ENCODE measurements at places on chromosomes 3 and 15.
A peak's percentile ranks its signal among the peaks of the same experiment; 100 is the strongest.

- DNase-seq, result no peak
Measured at GRCh38 chr3:42031808-42032480, 59.2 kb upstream of the TRAK1 start.

DNA sequence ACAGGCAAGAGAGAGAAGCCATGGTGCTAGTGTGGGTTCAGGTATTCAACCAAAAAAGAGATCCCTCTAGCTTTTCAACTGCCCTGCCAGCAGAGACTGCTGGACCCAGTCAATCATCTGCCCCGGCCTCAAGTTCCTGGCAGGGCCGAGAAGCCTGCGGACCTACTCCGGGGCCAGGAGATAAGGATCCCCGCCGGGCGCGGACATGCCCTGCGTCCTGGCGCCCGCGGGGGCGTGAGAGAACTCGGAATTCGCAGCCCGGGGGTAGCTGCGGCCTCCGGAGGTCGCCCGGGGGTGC, 821 bp upstream of the MAGI1 start:
- DNase-seq, result peak; percentile 53

- no peak for DNase-seq
Measured at GRCh38 chr3:133863911-133864310, 31.8 kb downstream of the RAB6B start.

DNA sequence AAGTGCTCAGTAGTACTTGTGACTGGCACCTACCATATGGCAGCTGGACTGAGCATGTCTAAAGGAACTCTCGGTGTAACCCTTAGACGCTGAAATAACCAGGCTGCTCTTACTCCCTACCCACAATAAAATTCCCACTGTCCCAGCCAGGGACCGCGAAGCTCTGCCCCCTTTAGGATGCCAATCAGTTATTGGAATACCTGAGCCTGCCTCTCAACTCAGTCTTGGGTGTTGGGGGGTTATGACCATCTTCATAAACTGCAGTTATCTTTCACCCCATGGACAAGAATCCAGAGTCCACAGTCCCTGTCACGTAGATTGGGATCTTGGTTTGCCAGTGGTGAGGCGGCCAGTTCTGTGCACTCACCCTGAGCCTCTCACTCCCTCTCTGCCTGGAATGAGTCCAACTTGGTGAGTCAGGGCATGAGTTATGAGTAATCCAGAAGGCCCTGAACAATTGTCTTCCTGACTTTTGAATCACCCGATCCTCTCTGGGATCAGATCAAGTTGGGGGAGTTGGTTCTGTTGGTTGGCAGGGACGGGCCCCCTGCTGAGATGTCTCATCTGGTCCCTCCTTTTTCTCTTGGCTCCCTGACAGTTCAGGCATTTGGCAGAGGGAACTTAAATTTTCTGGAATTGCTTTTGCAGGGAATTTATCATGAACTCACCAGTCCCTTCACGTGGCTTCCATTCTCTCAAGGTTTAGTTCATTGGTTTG, 120.1 kb upstream of the UBE2E1 start:
- DNase-seq, result peak; percentile 90

DNA sequence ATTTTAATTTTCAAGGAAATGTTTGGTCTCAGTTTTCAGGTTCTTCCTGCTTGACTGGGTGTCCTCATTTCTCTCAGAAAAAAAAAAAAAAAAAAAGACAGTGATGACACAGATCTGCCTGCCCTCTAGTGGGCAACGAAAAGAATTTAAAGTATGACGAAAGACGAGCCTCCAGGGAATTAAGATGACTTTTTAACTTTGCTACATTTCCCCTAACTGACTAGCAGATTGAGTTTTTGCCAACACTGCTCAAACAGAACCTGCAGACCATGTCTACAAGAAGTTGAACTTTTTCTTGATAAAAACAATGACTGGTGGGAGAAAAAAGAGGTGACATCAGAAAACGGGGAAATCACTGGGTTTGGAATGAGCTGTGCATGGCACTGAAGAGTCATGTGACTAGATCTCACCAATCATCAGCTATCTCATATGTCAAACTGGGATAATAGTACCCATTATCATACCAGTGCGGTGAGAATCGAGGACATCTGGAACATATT, 40.8 kb downstream of the EOMES start:
- DNase-seq, result peak; percentile 75

DNA sequence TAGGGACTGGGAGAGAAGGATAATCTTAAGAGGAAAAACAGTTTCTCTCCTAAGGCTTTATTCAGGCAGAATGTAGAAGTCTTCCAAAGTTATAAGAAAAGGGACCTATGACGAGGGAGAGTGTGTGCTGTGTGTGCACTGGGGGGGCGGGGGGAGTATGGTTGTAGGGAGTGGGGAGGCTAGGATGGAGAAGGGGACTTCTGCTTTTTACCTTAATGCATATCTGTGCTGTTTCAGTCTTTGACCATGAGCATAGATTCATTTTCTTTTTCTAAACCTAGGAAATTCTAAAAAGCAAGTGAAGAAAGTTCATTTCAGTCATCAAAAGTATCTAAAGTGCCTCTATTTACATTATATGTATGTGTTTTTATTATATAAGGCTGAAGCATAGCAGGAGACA, 52.6 kb upstream of the RASA2 start:
- DNase-seq, result no peak

DNA sequence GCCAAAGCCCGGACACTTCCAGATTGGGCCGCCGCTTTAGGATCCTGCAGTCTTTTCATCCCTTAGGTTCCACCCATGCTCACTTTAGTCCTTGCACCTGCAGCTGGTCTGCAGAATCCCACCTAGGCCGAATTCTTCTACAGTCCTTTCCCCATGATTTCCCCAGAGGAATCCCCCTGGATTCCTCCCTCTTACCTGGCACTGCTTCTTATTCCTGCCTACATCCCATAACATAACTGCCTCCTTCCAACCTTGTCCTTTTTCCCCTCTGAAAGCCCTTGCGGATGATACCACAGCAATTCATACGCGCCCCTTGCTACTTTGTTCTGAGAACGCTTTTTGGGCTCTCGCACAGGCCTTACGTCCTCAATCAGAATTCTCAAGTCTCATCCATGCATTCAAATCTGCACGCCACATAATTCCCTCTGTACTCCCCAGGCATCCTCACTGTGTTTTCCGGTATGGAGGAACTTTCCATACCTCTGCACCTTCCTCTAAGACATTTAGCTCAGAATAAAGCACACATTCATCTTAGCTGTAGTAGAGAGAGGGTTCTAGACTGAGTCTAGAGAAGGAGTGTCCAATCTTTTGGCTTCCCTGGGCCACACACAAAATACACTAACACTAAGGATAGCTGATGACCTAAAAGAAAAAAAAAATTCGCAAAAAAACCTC, 619 bp downstream of the EIF2AK4 start:
- peak; percentile 16 for DNase-seq

GRCh38 chr15:50542887-50543210, 3.6 kb downstream of the USP50 start:
- DNase-seq, result no peak

DNA sequence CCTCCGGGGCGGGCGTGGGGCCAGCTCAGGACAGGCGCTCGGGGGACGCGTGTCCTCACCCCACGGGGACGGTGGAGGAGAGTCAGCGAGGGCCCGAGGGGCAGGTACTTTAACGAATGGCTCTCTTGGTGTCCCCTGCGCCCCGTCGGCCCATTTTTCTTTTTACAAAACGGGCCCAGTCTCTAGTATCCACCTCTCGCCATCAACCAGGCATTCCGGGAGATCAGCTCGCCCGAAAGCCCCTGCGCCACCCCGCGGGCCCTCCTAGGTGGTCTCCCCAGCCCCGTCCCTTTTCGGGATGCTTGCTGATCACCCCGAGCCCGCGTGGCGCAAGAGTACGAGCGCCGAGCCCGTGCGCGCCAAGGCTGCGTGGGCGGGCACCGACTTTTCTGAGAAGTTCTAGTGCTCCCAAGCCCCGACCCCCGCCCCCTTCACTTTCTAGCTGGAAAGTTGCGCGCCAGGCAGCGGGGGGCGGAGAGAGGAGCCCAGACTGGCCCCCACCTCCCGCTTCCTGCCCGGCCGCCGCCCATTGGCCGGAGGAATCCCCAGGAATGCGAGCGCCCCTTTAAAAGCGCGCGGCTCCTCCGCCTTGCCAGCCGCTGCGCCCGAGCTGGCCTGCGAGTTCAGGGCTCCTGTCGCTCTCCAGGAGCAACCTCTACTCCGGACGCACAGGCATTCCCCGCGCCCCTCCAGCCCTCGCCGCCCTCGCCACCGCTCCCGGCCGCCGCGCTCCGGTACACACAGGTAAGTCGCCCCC, at the start of gene THBS1:
Gene THBS1 (plus strand): TSS at position 595 of the 757 bp plus-strand sequence. CDS start 779 bp downstream, outside the sequence.
- DNase-seq, result peak; percentile 59

DNA sequence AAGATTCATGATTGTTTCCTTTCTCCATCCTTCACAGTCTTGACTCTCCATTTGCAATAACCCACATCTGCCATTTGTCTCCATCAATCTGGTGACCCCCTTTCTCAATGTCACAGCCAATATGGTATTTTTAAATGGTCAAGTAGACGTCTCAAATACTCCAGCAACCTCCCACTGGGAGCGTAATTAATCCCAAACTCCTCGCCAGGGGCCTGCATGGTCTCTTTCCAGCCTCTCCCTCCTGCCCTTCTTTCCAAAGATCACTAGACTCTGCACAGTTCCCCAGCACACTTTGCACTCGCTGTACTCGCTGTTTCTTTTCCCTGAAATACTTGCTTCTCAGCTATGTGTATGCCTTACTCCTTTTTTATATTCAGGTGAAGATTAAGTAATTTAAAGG, 115.3 kb downstream of the PLCH1 start:
- DNase-seq, result no peak

DNA sequence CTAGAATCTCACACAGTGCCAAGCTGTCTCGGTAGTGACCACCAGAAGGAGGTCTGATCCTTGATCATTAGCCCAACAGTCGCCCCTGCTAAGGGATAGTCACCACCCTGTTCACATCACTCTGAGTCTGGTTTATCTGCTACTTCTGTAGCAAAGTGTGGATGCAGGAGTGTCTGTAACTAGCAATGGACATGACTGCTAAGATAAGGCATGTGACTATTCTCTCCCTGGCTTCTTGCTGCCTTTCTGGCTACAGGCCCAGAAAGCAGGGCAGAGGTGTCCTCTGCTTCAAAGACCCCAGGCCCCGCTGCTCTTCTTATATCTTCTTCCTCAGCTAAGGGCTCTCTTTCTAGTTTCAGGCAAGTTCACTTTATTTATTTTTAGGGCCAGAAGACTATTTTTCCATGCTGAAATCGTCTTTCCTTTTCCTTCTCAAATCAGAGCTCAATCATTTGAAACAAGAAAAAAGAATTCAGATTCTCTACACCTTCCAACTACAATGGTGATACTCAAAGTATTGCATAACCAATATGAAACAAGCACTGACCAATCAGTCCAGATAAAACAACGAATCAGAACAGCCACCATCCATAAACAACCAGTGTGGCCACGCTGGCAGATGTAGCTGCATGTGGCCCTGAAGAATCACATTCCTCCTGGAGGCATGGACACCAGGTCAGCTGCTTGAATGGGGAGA, 8.0 kb upstream of the KNG1 start:
- DNase-seq, result no peak

- no peak for DNase-seq
Measured at GRCh38 chr3:39440316-39440715, 27.2 kb upstream of the MOBP start.

GRCh38 chr3:109819734-109820133, 482.4 kb upstream of the DPPA4 start:
- DNase-seq, result no peak

Measured in SW480 (cell line).